Fibroblast of the aortic adventitia (primary cell): ENCODE measurements at places on chromosomes 7 and 10. TPM values are rescaled to one million over a fixed set of nuclear protein-coding genes. Genes with fewer than 3 reads are reported as not detected.

DNA sequence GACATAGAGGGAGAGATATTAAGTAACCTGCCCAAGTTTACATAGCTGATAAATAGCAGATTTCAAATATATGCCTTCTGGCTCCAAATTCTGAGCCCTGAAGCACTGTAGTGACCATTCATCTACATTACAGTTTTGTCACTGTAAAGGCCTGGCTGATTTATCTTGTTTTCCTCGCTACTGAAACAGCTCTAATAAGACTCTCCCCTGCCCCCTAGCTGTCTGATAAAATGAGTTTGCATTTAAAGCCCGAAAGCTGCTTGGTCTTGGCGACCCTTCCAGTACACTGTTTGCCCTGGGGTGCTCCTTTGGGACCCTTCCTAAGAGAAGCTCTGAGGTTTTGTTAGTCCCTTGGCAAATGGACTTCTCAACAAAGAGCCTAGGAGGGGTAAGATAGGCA, 59.7 kb upstream of the RAB11FIP2 start:
- peak; percentile 44 for DNase-seq

GRCh38 chr7:33905389-33906032, at the start of gene BMPER:
BMPER (plus strand) TSS chr7:33905539; CDS start chr7:33905614, 75 bp downstream.
- no peak for DNase-seq

GRCh38 chr7:25771491-25771890, 380.5 kb upstream of the NFE2L3 start:
- DNase-seq, result no peak

DNA sequence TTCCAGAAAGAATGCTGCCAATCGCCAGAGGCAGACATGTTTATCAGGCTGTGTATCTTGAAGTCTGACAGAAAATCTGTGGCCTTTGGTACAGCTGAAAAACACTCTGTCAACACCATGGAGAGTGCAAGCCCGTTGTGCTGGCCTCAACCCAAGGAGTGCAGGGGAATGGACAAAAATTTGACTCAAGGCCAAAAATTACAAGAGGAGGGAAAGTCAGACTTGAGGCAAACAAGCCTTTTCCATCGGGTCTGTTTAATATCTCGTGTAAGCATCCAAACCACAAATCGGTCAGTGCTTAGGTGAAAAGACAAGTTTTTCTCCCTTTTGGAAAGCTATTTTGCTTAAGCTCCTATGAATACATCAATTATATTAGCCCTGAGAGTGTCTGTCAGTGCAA, 305.3 kb upstream of the NFE2L3 start:
- DNase-seq, result peak; percentile 98

GRCh38 chr7:20317413-20317812, 13.3 kb upstream of the ITGB8 start:
- DNase-seq, result no peak

HOXA1 gene
- 0.72 TPM in 1 of 2 replicates, not detected in the other for total RNA-seq

SPDYE2 gene
- total RNA-seq, result 0.16 TPM in 1 of 2 replicates, not detected in the other

NXPH1 gene
- not detected in 2 replicates for total RNA-seq
